ENCODE measurements at places on chromosomes 4 and X.
A peak's percentile ranks its signal among the peaks of the same experiment; 100 is the strongest.

DNA sequence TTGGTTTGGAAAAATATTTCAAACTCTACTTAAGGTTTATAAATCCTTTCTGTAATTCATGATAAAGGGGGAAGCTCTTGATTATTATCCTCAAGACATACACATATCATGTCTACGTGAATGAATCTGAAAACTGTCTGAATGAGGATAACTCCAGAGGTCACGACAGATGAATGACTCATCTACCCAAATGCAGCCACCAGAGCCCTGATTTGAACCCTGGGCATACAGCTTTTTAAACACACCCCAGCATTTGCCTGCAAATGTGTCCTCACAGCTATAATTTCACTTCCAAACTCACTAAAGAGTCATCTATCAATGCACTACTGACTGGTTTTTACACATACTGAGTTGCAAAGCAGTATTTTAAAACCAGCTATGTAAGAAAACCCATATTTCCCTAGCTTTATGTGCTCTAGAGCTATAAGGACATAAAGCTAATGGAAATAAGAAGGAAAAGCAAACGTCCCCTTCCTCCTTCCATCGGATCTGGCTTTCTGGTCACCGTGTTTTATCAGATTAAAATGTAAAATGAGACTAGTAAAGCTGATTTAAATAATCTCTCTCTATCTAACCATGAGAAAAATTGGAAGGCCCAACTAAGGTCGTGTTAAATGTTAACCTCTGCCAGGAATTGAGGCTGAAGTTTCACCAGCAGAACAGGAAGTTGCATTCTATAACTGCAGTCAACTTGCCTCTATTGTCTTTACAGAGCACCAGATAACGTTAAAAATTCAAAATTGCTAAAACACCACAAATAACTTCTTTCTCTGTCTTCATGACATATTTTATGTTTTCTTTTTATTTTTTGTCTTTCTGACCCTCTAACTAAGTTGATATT is 63.1 kb upstream of the SPP1 start:
- DNase-seq, result no peak

DNA sequence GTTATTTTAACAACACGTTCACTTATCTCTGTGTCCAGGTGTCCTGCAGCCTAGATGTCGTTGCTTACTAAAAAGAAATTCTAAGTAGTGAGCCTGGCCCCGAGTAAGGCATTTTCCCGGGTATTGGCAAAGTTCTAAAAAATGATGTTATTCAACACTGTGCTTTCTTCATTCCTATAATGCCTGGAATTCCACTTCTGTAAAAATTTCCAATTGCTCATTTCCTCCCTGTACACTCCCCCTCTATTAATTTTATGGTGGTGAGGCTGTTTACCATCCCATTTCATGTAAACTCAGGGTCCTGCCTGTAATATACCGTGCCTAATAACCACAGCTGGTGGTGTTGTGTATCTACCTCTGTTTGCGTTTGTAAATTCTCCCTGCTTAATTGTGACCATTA is 14.2 kb downstream of the BST1 start:
- no peak for DNase-seq

- DNase-seq, result no peak
Observed at GRCh38 chr4:77209936-77210335, 52.9 kb downstream of the CCNG2 start.

DNA sequence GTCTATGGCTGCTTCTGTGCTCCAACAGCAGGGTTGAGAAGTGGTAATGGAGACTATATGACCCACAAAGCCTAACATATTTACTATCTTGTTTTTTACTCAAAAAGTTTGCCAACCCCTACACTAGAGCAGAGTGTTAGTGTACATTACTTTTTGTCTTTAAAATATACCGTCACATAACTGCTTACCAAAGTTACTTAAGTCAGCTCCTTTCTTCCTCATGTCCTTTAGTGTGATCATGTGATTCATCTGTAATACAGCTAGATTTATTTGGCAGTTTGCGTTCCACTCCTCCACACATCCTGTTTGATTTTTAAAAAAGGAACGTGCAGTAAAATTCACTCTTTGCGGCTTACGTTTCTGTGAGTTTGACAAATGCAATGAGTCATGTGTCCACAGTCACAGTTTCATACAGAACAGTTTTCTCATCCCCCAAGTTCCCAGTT is 162.4 kb upstream of the GPRIN3 start:
- no peak for DNase-seq

DNA sequence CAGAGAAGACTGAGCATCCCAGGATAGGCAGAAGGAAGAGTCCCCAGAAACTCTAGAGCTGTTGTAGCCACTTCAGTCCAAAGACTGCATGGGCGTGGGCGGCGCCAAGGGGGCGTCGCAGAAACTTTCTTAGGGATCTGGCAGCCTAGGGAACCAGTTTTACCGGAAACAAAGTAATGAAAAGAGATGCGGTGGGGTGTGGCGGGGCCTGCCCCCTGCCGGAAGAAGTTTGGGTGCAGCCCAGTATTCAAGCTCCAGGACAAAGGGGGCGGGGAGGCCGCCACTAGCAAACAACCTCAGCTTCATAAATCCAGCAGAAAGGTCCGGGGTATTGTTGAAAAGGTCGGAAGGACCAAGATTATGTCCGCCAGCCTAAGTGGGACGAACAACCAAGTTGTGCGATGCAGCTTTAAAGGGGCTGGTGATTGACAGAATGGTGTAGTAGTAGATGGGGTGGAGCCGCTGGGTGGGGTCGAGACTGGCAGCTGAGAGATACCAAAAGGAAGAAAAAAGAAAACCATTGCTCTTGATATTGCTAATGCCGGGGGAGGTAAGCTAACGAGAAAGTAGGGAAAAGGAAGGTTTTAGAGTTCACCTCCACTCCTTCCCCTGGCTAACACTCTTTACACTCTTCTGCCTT is 190.5 kb downstream of the RRAGB start:
- peak; percentile 69 for DNase-seq

- no peak for DNase-seq
Observed at GRCh38 chr4:55321707-55322264, 24.3 kb upstream of the SRD5A3 start.

GRCh38 chr4:58514299-58514698 is 1404.1 kb upstream of the IGFBP7 start:
- no peak for DNase-seq

- no peak for DNase-seq
Observed at GRCh38 chrX:81229229-81229628, 27.3 kb downstream of the SH3BGRL start.

- DNase-seq, result no peak
Observed at GRCh38 chr4:84814094-84814750, 152.3 kb downstream of the WDFY3 start.

GRCh38 chr4:113760094-113760794 is 1.3 kb downstream of the CAMK2D start:
- peak; percentile 78 for DNase-seq

DNA sequence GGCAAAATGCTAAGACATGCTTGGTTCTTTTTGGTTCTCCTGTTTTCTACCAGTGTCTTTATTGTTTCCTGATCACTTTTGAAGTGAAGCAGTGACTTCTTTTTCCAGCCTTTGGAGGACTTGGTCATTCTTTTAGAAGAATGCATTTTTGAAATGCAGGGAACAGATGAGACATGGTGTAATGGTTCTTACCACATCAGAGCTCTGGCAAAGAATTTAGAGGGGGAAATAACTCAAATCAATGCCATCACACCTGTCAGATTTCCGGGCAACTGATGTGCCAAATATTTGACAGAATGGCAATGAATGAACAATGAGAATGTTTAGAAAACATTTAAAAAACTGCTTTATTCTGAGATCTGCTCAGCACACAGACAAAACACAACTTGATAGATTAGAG is 519.6 kb downstream of the IQCM start:
- no peak for DNase-seq

GRCh38 chr4:10951306-10951705 is 266.7 kb upstream of the CLNK start:
- DNase-seq, result no peak

DNA sequence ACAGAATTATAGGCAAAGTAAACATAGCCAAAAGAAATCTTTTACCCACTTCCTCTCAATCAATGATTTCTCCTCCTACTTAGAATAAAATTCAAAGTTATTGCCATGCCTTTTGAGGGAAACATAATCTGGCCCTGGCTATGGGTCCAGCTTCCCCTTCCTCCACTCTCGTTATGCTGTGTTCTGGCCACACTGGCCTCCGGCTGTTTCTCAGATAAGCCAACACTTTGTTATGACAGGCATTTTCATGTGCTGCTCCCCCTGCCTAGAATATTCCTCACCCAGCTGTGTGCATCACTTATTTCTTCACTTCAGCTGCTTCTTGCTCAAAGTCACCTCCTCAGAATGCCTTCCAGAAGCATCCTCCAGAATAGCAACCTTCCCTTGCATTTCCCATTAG is 386.6 kb upstream of the AADAT start:
- DNase-seq, result no peak

DNA sequence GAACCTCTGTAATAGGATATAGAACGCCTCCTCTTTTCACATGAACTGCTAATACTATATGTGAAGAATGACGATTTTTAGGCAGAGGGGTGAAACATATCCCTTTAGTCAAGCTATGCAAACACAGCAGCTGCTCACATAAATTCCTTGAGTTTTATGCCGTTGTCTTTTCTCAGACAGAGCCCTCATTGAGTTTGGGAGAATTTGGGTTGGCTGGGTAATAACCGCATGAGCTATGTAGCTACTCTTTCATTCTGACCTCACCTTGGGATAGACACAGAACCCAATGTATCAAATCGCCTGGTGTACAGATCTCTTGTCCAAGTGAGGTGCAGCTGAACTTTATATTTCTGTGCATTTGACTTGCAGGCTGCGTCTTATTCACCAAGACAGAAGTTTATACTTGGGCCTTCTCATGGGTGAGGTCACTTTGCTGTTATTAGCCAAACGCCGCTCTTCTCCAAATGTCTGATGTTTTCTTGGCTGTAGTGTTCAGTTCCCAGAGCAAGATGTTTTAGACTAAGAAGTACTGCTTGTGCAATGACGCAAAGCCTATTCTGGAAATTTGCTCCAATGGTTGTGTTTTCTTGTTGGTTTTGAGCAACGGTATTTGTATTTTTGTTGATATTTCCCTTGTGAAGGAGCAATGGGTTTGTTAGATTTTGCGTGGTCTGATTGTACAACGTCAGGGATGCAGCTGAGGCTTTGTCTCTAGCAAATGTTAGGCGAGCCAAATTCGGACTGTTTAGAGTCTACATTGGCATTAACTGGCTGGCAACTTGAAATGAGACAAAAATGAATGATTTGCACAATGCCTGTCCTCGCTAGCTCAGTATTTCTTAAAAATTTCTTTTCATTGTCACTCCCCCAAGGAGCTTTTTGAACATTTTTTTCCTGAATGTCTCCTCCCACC is 11.2 kb upstream of the SPARCL1 start:
- DNase-seq, result peak; percentile 81

DNA sequence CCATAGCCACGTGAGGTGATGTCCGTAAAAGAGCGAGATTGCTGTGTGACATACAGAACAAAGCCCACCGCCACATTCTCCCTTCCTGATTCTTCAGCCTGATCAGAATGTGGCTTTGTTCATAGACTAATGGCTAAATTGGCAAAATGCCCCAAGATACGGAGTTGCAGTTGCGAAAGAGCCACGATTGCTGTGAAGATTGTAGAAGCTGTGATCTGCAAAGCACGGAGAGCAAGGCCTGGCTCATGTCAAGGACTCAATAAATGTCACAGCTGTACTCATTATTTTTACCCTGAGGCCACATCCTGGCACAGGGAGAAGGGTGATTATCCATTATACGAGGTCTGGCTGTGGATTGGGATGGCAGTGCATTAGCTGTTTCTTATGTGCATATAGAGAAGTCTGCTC is 34.2 kb downstream of the ARSD start:
- no peak for DNase-seq

DNA sequence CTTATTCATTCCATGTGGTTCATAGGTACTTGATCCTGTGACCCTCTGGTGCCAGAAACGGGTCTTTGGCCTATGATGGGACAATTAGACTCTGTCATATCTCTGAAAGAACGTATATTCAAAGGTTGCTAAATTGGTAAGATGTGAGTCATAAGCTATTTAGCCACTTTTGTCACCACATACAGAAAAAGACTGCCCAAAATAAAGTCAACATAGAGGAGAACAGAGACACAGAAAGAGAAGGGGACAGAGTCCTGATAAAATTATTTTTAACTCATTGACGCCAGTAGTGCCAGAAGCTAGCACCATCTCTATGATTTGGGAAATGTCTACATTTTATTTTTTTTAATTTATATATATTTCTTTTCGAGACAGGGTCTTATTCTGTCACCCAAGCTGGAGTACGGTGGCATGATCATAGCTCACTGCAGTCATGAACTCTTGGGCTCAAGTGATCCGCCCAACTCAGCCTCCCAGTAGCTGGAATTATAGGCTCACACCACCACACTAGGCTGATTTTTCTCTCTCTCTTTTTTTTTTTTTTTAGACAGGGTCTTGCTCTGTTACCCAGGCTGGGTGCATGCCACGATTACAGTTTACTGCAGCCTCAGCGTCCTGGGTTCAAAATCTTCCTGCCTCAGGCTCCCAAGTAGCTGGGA is 92.1 kb upstream of the COX18 start:
- no peak for DNase-seq

GRCh38 chr4:142565771-142566170 is 280.3 kb downstream of the INPP4B start:
- DNase-seq, result no peak

DNA sequence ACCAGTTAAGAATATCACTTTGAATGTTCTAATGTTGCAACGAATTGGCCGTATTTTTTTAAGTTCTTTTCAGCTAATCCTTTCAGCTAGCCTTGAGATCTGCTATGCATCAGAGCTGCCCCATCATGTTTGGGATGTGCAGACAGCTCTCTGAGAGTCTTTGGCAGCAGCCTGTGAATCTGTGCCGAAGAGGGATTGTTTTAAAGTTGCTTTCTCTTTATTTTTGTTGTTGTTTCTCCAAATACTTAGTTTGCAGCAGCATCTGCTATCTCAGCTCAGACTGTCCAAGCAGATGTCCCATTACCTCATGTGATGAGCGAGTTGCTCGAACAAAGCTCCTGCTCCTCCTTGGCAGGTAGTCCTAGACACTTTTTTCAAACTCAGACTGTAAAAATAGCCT is 1002.5 kb upstream of the INTU start:
- no peak for DNase-seq

GRCh38 chr4:85126991-85127591 is 160.6 kb upstream of the WDFY3 start:
- DNase-seq, result no peak

- DNase-seq, result no peak
Observed at GRCh38 chrX:25925946-25926345, 212.2 kb upstream of the MAGEB18 start.

Data from coronary artery (tissue), 2 donors.